Liver (tissue), 10 donors: ENCODE measurements at places on chromosomes 7 and 10.

- no peak for DNase-seq
These were observed 9.4 kb upstream of the CACUL1 start for GRCh38 chr10:118764195-118764594.

DNA sequence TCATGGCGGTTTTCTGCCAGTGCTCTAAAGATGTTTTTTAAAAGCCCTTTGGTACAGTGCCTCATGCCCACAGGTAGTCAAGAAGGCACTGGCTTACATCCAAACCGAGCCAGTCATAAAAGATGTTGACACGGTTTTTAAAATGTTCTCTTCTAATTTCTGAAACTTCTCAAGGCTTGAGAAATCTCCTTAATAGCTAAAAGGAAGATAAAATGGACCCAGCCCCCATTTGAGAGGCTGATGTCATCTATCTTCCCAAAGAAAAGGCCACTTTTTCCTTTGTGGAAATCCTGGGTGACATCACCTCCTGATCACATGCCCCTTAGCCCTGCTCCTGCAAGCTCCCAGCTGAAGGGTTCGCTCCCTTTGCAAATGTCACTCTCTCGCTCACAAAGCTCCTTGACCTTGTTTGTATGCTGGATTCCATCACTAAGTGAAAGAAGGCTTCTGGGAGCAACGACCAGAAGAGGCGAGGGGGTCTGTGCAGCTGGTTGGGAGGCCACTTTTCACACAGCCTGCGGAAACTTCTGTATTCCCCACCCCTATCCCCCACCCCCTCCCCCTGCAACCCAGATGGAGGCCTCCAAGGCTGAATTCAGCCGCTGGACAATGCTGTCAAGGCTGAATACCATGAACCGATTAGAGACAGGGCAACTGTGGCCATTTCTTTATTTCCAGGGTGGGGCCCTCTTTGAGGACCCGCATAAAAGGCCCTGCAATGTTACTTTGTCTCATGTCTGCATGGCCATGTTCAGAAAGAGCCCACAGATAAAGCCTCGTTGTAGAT lies 122.8 kb downstream of the CUBN start:
- DNase-seq, result no peak

GRCh38 chr10:72285972-72286521 lies 12.3 kb downstream of the DDIT4 start:
- no peak for DNase-seq

DNA sequence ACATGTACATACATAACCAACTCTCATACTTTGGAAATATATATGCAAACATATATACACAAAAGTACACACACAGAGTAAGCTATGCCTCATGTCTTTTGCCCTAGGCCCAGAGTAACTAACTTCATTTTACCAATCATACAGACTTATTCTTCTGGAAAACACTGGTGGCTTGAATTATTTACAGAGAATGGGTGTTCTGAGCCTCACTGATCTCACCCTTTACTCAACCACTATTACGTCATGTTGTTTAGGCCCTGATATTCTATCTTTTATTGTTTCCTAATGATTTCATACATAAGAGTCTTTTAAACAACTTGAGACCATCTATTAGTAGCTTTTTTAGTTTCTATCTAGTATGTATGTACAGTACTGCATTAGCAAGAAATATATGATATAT lies 43.0 kb downstream of the ANK3 start:
- DNase-seq, result no peak

- DNase-seq, result no peak
These were observed 307.9 kb upstream of the AOAH start for GRCh38 chr7:37032258-37032601.

DNA sequence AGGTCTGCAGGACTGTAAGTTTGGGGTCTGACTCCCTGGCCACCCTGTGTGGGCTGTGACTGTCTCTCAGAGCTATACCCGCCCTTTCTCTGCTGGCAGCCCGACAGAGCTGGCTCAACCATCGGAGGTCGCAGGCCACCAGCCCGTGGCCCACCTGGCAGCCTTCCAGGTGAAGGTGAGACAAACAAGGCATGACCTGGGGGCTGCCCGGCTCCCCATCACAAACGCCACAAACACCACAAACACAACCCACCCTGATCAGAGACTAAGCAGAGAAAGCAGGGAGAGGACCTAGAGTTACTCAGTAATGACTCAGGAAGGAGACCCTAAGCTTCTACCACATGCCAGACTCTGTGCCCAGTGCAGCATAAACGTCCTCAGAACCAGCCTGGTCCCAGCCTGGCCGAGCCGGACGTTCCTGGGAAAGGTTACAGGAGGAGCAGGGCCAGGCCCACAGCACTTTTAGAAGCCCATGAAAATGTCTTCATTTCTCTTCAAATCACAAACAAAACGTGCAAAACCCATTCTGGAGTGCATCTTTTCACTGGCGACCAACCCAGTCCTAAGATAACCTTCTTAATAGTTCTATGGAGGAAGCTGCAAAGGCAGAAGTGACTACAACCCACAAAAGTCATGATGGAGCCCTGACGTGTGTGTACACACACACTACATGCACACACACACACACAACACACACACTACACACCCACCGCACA lies 66.8 kb downstream of the MKI67 start:
- DNase-seq, result no peak

DNA sequence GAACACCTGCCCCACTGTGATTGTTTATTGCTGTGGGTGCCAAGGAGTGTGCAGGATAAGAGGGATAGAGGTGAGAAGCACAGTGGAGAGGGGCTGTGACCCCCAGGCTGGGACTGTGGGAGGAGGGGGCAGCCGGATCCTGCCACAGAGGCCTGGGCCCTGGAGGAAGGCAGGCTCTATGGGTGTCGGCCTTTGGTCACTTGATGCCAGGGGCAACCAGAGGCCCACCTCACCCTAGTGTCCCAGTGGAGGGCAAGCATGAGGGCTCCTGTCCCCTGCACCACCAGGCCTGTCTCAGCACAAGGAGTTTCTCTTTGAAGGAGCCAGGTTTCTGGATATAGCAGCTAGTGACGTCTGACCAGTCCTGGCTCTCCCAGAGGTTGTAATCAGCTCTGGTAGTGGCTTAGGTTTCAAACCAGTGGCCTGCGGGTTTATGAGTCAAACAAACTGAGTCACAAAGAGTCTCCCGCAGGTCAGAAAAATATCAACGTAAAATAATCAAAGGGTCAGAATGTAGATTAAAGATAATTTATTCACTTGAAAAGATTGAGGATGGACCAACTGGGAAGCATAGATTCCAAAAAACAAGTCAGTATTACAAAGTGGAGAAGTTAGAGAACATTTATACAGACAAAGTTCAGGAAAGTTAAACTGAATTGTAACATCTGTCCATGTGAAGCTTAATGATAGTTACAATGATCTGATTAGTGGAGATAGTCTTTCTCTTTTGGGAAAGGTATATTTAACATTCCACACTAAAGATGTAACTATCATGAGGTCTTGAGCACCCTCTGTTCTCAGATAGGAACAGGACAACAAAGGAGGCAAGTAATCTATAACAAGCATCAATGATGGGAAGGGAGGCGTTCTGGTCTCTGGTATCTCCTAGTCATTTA lies 37.2 kb upstream of the ZNF488 start:
- DNase-seq, result no peak

- DNase-seq, result no peak
These were observed 349.9 kb upstream of the NFE2L3 start for GRCh38 chr7:25802057-25802456.
